ENCODE measurements at places on chromosomes 12 and 14.

GRCh38 chr14:34175574-34175973 is 224.7 kb upstream of the EGLN3 start:
- no peak for DNase-seq

- DNase-seq, result no peak
These were observed 4.9 kb downstream of the PTHLH start for GRCh38 chr12:27967551-27968054.

DNA sequence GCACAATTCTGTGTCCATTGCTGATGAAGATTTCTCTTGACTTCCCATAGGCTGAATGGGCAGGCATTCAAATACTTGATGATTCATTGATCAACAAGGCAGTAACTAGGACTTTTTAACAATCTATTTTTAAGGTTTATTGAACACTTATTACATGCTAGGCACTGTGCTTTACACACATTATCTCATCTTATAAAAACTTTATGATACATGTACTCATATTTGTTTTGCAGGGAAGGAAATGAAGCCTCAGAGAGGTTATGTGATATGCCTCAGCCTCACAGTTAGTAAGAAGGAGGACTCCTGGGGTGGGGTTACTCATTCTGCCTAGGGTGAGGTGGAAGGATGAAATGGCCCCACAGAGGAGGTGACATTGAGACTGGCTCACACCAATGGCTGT is 12.9 kb upstream of the EMP1 start:
- DNase-seq, result no peak

DNA sequence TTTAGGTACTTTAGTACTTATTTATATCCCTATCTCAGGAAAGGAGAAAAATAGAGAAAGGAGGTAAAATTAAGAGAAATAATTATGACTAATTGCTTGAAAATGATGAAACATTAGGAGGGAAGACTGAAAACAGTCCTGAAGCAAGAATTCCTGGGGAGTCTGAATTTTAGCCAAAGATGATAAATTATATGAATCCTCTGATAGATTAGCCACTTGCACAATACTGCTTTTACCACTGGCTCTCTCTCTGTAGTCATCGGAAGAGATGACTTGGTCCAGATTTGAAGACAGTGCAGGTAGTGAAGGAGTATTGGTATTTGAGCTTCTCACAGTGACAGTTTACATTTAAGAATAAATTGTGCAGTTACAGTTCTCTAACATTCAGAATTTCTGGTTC is 83.8 kb upstream of the CLEC14A start:
- DNase-seq, result no peak

DNA sequence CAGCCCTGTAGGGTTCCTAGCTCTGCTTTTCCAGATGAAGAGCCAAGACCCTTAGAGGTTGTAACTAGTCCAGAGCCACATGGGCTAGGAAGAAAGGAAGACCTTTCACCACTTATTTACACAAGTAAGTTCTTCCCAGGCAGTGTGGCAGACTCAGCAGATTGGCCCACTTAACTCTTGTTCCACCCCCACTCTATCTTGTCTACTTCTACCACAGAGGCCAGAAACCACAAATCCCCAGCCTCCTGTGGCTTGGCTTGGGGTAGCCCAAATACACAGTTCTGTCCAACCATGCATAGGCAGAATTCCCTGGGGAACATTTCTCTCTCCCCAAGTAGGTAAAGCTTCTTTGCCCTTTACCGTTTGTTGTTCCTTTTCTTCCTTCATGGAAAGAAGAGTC is 383.5 kb downstream of the RGS6 start:
- DNase-seq, result no peak

DNA sequence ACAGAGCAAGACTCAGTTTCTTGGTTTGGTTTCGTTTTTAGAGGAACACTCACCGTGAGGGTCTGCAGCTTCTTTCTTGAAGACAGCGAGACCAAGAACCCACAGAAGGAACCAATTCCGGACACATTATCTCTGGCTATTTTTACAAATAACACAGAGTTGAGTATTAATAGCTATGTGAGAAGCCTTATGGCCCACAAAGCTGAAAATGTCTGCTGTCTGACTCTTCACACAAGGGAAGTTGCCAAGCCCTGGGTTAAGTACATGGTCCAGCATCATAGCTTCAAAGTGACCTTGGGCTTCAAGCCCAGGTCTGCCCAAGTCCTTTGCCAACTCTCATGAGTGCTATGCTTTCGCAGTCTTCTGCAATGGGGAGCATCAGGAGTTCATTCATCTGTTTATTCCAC is 2.6 kb upstream of the LGMN start:
- no peak for DNase-seq

DNA sequence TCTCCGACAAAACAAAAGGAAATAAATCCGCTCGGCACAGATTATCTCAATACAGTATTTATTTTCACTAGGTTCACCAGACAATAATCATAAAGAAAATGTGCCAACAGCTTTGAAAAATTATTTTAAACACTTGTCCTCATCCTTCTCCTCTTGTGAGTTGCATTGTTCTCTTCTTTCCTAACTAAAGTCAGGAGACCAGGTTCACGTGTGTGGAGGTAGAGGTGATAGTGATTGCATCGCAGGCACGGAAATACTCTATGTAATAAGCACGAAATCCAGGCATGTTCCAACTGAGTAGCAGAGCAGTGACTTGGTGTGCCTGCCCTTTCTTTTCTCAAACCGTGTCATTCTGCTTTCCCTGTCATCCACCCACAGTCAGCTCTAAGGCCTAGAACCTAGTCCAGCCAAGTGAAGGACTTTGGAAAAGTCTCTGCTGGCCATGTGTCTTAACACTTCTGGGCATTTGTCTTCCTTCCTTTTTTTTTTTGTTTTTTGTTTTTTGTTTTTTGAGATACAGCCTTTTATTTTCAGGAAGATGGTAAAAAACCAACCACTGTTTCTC is 939 bp upstream of the SEL1L start:
- DNase-seq, result no peak

- DNase-seq, result no peak
These were observed 20.5 kb downstream of the PSMC1 start for GRCh38 chr14:90276646-90277367.

DNA sequence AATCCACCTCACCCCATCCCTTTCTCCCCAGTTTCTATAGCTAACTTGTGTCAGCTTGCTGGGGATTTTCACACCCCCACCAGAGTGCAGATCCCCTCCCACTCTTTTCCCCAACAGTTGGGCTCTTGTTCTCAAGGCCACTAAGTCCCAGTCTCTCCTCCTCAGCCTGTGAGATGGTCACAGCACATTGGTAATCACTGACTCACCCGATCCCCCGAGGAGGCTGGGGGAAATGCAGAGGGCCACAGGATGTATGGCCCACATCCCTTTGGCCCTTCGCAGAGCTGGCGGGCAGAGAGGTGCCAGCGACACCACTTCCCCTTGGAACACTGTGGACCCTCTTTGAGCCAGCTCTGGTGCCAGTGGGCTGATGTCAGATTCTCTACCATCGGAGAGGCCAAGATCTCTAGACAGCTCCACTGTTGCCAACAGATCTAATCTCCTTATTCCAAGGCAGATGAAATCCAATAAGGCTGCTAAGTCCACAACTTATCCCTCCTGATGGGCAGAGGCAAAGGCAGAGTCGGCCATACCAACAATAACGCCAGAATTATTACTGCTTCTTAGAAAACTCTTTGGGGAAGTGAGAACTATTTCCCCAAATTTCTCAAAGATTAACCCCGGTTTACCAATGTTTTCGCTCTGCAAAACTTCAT is 1.6 kb downstream of the FMNL3 start:
- no peak for DNase-seq

- no peak for DNase-seq
These were observed 584 bp upstream of the DDHD1 start for GRCh38 chr14:53153702-53154112.

- DNase-seq, result no peak
These were observed 646 bp upstream of the OR6C4 start for GRCh38 chr12:55548756-55549155.

GRCh38 chr14:22563987-22564386 is 25.0 kb downstream of the DAD1 start:
- no peak for DNase-seq

DNA sequence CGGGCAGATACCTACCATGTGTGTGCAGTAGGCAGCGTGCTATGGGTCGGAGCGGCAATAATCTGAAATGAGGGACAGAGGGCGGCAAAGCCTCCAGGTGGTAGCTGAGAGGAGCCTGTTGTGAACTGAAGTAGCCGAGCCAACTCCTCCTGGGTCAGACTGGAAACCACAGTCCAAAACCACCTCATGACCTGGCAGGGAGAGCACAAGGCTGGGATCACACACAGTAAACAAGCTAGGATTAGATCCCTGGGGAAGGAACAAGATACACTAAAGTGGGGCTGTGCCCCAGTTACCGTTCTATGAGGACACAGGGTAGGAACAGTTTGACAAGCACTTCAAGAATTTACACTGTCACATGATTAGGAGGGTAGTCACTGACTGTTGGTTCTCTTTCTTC is 49.0 kb downstream of the AREL1 start:
- no peak for DNase-seq

- DNase-seq, result no peak
These were observed 267.3 kb upstream of the PDE3A start for GRCh38 chr12:20101046-20101445.

DNA sequence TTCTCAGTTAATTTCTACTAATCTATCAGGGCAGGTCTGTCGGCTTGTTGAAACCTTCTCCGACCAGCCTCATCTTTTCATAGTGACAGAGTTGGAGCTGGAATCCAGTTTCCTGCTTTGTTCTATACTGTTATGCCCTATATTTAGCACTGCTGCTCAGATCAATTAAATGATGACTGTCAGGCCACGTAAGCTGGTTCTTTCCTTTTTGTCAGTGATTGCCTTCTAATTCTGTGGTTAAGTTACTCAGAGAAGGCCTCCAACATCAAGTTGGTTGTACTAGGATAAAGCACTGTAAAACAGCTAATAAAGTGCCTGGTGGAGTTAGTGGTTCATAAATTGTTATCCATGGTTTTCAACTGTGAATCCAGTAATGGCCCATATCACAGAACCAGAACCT is 22.6 kb downstream of the DERA start:
- no peak for DNase-seq

- DNase-seq, result no peak
These were observed 24.8 kb upstream of the TMEM106C start for GRCh38 chr12:47938594-47938993.

- no peak for DNase-seq
These were observed 119.4 kb downstream of the KTN1 start for GRCh38 chr14:55699131-55700057.

DNA sequence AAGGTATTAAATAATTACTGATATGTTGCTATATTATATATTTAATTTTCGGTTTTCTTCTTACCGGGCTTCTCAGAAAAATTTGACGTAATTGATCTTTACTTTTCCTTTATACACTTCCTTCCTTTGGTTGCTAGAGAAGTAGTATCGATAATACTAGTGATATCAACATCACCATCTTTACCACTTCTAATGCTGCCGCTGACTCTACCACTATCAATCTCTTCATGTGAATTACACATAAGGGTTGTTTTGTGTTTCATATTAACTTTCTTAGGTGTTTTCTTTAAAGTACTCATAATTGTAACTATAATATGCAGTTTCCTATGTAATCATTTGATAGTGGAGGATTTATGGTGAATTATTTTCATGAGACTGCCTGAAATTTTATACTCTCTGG is 30.9 kb upstream of the KLRF1 start:
- DNase-seq, result no peak

GRCh38 chr14:92962831-92963095 is 39.8 kb downstream of the CHGA start:
- no peak for DNase-seq

GRCh38 chr14:77889971-77890442 is 90.1 kb downstream of the ADCK1 start:
- no peak for DNase-seq

DNA sequence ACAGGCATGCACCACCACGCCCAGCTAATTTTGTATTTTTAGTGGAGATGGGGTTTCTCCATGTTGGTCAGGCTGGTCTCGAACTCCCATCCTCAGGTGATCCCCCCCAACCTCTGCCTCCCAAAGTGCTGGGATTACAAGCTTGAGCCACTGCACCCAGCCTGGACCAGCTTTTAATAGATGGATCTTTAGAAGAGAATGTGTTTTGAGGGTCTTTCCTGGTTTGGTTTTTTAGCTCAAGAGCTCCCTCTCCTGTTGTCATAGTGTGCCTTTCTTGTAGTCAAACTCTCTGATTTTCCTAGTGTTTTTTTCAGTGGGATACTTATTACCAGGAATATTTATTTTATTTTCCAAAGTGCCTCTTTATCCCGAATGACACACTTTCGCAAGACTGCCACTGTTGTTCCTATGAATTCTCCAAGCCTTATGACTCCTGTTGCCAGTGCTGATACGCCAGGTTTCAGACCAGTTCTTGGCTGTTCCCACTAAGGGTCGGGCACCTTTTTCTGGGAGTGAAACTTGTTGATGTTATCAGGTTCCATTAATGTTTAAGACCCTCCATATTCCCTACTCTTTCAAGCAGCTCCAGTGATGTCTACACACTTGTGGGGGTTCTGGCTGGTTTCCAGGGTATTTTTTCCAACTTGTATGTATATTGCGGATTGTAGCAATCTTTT is 31.5 kb upstream of the LIMA1 start:
- no peak for DNase-seq

DNA sequence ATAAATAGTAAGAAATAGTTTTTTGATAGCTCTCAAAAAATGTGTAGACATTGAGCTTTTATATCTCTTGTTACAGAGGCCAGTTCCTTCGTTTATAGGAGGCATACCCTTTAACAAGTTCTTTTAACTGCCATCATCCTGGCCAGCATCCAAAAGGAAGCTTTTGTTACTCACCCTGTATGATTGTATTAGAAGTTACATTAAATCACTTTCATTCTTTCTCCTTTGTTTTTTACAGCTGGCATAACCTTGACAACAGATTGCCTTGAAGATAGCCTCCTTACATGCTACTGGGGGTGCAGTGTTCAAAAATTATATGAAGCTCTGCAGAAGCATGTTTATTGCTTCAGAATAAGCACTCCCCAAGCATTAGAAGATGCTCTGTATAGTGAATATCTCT is 20.1 kb downstream of the CGRRF1 start:
- no peak for DNase-seq

DNA sequence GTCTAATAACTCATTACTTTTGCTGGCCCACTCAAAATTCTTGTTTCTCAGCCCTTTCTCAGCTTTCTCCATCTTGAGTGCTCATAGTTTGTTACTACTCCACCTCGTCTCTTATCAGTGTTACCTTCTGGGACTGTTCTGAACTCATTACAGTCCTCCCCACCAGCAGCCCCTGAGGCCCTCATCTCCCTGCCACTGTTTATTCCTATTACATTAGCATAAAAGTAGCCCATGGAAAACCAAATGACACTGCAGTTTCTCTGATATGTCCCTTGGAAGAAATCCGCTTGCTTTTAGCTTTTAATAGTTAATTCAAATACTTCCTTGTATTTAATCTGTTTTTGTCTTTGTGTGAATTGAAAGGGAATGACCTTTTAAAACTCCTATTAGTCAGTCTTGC is 7.6 kb downstream of the AKAP6 start:
- DNase-seq, result no peak

- DNase-seq, result no peak
These were observed at the start of gene TMEM119 for GRCh38 chr12:108597559-108598471. Gene TMEM119, minus strand, starts transcription at chr12:108598084. Its CDS starts 5,701 bp downstream, at chr12:108592383.

DNA sequence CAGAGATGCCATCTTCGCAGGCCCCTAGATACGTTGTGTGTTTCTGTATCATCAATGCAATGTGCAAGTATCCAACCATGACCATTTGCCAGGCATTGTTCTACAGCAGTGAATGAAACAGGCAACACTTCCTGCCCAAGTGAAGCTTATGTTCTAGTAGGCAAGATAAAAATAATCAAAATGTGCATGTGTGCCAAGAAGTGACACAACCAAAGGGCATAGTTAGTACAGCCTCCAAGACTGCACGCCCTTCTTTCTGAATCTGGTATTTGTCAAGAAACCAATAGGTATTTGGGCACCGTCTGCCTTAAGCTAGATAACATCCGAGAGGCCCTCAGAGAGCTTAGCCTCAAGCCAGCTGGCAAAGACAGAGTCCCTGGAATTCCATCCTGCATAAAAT is 152.0 kb downstream of the TMEM132C start:
- DNase-seq, result no peak
